PC-3 (cell line): ENCODE measurements at places on chromosomes 3 and 15. TPM values are rescaled to one million over a fixed set of nuclear protein-coding genes. Genes with fewer than 3 reads are reported as not detected.
A peak's percentile ranks its signal among the peaks of the same experiment; 100 is the strongest.

GRCh38 chr3:118075873-118076272 is 958.8 kb downstream of the IGSF11 start:
- no peak for DNase-seq

DNA sequence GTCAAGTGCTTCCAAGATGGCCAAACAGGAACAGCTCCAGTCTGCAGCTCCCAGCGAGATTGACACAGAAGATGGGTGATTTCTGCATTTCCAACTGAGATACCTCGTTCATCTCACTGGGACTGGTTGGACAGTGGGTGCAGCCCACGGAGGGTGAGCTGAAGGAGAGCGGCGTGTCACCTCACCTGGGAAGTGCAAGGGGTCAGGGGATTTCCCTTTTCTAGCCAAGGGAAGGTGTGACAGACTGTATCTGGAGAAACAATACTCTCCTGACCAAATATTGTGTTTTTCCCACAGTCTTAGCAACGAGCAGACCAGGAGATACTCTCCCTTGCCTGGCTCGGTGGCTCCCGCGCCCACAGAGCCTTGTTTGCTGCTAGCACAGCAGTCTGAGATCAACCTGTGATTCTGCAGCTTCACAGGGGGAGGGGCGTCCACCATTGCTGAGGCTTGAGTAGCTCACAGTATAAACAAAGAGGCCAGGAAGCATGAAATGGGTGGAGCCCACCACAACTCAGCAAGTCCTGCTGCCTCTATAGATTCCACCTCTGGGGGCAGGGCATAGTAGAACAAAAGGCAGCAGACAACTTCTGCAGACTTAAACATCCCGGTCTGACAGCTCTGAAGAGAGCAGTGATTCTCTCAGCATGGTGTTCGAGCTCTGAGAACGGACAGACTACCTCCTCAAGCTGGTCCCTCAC is 293.5 kb upstream of the SUCLG2 start:
- DNase-seq: peak; percentile 31

GRCh38 chr15:56839099-56839498 is 79.3 kb upstream of the TCF12 start:
- DNase-seq: no peak

DNA sequence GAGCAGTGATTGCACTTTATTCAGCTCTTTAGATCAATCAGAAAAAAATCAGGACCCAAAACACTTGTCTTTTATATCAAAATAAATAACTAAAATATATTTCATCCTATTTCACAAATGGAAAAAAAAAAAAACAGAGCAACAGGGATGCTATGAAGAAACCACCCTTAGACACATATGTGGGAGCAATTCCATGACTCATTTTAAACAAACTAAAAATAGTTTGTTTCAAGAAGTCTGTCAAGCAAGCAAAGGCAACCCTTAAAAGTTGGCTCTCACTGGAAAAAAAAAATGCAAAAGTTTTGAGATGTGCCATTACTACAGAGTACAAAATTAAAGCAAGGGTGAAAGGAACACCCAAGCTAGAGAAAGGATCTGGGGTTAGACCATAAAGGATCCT is 5.7 kb downstream of the ATP13A3 start:
- peak; percentile 60 for DNase-seq

Gene KLHL40
- not detected in 2 replicates for total RNA-seq

Gene SEMA3F
- total RNA-seq: 47.3 and 50.5 TPM in 2 replicates

- no peak for DNase-seq
Measured at GRCh38 chr3:185470323-185470722, 28.5 kb downstream of the TMEM41A start.

DNA sequence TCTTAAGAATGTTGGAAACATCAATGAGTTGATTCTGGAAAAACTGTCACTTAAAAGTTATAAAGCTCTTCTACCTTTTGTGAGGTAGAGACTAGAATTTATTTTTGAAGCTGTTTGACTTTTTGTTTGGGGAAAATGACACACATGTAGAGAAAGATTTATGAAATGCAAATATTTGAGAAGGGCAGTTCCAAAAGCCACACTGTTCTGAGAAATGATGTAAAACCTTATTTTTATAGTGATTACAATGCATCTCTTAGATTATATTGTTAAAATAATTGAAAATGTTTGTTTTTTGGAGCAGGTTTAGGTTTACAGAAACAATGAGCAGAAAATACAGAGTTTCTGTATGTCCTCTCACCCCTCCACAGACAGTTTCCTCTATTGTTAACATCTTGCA is 116.1 kb upstream of the CMC1 start:
- peak; percentile 16 for DNase-seq

DNA sequence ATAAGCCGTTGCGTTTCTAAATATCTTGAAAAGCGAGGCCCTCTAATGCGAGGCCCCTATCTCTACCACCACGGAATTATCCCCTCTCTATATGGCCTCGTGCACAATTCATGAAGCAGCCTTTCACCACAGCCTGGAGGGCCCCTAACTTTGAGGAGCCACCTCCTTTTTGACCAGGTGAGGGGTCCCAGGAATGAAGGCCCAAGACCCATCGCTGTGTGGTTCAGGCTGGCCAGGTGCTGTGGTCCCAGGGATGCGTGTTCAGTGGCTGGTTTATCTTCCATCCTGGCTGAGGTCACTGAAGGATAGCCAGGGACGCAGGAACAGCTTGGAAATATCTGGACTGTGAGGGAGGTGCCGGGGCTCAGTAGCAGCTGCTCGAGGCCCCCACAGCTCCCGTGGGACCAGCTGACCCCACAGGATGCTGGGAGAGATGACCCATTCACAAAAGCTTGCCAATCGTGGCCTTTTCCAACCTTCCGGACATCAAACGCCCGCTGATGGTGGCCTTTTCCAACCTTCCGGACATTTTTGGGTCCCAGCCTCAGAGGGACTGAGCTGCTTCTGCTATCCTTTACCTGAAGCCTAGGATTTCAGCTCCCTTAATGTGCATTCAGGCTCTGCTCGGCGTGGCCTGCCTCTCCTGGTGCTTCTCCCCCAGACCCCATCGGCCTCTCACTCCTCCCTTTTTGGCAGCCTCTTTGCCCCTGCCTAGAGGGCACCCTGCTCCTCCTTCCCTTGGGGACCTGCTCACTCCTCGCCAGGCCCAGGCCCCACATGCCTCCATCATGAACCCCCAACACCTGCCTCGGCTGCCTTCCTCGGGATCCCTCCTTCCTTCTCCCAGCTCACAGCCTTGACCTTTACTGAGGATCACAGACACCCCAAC is 140.9 kb downstream of the CHSY1 start:
- DNase-seq: no peak

Gene PPP4R2
- total RNA-seq: 40.5 and 62.7 TPM in 2 replicates

DNA sequence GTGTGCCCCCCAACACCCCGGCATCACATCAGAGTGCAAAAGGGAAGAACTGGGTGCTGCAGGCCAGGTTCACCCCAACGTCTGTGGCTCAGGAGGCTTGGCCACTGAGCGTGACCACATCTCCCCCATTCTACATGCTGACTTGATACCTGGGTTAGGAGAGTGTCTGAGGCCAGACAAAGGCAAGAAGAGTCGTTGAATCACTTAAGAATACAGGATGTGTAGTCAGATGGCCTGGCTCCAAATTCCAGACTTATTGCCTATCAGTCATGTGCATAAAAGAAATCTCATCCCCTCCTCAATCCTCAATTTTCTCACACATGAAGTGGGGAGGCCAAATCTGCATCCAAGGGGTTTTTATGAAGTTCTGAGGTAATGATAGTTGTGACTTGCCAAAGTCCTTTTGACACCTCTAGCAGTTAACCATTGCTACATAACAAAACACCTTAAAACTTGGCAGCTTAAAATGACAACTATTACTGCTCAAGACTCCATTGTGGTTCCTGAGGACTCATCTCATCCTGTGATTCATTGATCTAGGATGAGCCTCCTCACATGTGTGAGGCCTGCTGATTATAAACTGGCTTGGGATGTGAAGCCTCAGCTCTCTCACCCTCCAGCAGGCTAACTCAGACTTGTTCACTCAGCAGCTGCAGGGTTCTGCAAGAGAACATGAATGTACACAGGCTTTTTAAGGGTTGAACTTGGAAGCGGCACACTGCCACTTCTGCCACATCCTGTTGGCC is 138.8 kb upstream of the TLE3 start:
- peak; percentile 66 for DNase-seq

Gene TMC3
- not detected in 2 replicates for total RNA-seq

DNA sequence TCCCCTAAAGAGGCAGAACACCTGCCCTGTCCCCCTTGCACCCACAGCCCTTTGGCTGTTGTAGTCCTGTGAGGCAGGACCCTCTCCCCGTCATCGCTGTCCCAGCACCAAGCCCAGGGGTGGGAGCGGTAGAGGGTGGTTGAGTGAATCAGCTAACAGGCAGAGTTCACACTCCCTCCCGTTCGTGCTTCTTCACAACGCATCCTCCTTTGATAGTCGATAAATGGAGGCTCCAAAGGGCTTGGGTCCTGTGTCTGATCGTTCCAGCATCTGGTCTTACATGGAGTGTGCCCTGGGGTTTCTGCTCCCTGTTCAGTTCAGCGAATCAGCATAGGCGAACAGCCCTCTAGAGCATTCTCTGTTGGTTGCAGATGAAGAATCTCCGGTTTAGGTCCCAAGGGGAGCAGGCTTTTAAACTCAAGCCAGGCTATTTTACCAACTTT is 820 bp upstream of the HMCES start:
- DNase-seq: no peak

Gene PRSS50
- not detected in 2 replicates for total RNA-seq

Gene PPP1R14D
- 0.33 TPM in 1 of 2 replicates, not detected in the other for total RNA-seq

Gene LDHAL6B
- total RNA-seq: not detected in 2 replicates

Gene IL17RC
- 116 and 138 TPM in 2 replicates for total RNA-seq

GRCh38 chr3:164377466-164377865 is 700.8 kb downstream of the SI start:
- DNase-seq: peak; percentile 16

DNA sequence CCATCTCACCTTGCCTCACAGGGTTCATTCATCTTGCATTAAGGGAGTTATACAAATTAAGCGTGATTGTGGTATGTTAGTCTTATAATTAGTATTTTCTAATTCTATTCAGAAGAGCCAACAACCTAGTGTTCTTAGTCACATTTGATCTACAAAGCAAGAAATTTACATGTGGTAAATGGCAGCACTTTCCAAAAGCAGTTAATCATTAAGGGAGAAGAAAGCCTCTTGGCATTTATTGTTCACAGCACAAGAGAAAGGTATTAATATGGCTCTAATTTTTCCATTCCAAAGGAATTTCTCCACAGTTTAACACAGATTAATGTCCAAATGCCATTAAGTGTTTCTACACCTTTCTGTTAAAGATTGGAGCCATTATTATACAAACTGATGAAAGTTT is 1077.1 kb downstream of the ZPLD1 start:
- no peak for DNase-seq

Gene SNRK
- 53.3 and 53.4 TPM in 2 replicates for total RNA-seq

Gene CCR8
- not detected in 2 replicates for total RNA-seq

- no peak for DNase-seq
Measured at GRCh38 chr3:142243134-142243533, 17.7 kb upstream of the GK5 start.

DNA sequence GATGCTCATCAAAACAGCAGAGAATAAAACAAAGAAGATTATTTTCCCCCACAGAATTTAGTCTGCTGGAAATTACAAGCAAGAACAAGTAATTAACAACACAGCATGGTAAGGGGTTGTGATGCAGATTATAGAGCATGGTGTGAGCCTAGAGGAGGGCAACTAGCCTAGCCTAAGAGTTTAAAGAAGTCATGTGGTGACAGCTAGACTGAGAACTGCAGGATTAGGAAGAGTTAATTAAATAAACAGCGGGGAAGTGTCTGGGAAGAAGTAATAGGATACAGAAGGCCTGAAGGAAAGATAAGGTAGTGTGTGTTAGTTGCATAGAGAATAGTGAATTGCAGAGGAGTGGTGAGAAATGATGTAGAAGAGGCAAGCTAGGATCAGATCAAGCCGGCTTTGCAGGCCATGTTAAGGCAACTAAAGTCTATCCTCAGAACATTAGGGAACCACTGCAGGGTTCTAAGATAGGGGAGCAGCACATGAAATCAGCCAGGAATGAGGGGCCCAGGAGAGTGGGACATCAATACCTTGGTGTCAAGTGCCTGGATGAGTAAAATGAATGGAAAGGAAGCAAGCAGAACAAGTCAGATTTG is 11.9 kb upstream of the PKM start:
- DNase-seq: no peak

DNA sequence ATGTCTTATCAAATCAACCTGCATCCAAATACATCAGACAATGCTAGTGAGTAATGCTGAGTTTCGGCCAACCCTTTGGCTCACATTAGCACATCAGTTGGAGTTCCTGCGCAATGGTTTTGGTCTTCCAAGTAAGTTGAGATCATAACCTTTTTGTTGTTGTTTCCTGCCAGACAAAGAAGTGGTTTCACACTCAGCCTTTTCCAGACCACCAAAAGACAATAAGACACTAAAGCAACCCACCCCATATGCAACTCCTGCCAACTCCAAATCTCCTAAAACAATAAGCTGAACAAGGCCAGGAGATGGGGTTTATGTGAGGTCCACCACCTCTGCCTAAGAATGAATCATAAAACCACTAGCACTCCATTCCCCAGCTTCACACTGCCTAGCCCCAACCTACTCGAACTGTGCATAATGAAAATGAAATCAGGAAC is 177.0 kb downstream of the ERC2 start:
- DNase-seq: no peak

Gene CP
- 0.04 TPM in 1 of 2 replicates, not detected in the other for total RNA-seq

- no peak for DNase-seq
Measured at GRCh38 chr15:66188464-66188863, 65.1 kb downstream of the MEGF11 start.

- peak; percentile 75 for DNase-seq
Measured at GRCh38 chr15:71043373-71043772, 71.9 kb upstream of the THSD4 start.

GRCh38 chr15:59819092-59819491 is 130.0 kb upstream of the BNIP2 start:
- no peak for DNase-seq

Gene SLC9C1
- not detected in 2 replicates for total RNA-seq

GRCh38 chr3:155390351-155390750 is 96.9 kb upstream of the STRIT1 start:
- DNase-seq: no peak

DNA sequence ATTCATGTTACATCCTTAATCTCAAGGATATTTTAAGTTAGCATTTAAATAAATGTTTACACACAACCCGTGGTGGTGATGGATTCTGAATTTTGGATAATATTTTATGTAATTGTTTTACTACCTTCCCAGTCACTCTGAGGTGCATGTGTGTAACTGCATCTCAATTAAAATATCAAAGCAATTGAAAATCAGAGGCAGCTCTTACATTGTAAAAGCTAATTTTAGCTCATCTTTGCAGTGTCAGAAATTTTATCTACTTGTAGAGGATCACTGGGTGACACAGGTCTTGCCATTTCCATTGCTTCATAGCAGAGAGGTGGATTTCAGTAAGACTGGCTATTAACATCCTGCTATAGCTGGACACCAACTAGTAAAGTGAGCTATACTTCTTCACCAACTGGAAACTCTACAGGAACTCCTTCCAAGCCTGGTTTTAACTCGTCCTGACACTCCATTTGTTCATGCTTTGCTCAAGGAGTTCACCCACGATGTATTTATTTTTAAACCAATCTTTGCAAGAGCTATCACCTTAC is 19.6 kb upstream of the MITF start:
- no peak for DNase-seq

DNA sequence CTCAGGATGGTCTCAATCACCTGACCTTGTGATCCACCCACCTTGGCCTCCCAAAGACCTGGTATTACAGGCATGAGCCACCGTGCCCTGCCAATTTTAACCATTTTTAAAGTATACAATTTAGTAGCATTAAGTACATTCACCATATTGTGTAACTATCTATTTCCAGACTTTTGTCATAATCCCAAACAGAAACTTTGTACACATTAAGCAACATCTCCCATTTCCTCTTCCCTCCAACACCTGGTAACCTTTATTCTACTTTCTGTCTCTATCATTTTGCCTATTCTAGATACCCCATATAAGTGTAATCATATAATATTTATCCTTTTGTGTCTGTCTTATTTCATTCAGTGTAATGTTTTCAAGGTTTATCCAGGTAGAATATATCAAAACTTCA is 8.9 kb upstream of the MYLK start:
- DNase-seq: no peak
